ENCODE measurements at places on chromosomes 3 and 15. TPM values are rescaled to one million over a fixed set of nuclear protein-coding genes. Genes with fewer than 3 reads are reported as not detected.

- DNase-seq: no peak
Observed at GRCh38 chr3:187734841-187735240, 10.4 kb downstream of the BCL6 start.

WDR76 gene
- polyA plus RNA-seq: 13.9 TPM

GRCh38 chr3:182327196-182327681, 466.1 kb upstream of the ATP11B start:
- peak; percentile 35 for DNase-seq

ZKSCAN7 gene
- 17.9 TPM for polyA plus RNA-seq

GOLGA8M gene
- polyA plus RNA-seq: 2.1 TPM
